Cortex of kidney (tissue), 1 donor: ENCODE measurements at places on chromosomes 11 and 22.

- no peak for DNase-seq
Observed at GRCh38 chr11:128616161-128616560, 28.8 kb upstream of the ETS1 start.

DNA sequence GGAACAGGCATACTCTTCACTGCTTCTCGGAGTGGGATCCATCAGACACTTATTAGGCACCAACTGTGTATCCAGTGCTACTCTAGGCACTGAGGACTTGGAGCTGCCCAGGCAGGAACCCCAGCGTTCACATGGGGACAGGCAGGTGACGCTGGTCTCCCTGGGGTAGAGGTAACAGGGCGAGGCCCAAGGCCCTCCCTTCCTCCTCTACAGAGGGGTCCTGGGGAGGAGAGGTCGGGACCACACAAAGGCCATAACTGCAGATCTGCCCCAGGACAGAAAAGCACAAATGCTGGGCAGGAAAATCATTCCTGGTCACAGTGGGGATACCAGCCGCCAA, 262.2 kb downstream of the BRD1 start:
- no peak for DNase-seq

GRCh38 chr11:47631473-47631872, 10.9 kb downstream of the MTCH2 start:
- no peak for DNase-seq

GRCh38 chr11:69444381-69445130, 36.9 kb upstream of the LINC01488 start:
- DNase-seq, result no peak

- DNase-seq, result no peak
Observed at GRCh38 chr22:47786650-47787290, 1024.3 kb downstream of the TBC1D22A start.
